Cortex of kidney (tissue), 1 donor: ENCODE measurements at places on chromosomes 12 and 14.

DNA sequence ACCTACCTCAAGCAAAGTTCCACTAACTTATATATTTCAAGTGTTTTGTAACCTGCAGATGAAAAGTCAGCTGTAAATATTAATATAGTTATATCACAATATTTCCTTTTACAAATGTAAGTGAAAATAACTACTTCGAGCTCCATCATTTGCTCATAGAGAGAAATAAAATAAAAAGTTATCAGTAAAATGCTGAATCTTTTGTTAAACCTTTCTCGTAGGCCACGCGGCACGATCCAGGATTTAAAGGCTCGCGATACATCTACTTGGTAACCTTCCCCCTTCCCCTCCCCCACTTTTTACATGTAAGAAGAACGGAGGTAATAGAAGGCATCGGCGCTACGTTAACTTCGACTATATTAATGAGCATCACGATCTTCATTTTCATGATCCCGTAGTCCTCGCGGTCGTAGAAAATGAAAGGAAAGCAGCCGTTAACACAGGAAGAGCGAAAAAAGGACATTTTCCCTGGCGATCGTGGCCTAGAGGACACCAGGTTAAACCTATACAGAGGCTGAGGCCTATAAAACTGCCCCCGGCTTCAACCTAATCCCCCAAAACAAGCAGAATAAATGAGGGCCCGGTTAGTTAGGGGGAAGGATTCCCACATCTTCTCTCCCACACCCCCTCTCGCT is 508 bp downstream of the HNRNPC start:
- no peak for DNase-seq

GRCh38 chr12:121611306-121611705 is 15.0 kb upstream of the ORAI1 start:
- DNase-seq, result no peak

DNA sequence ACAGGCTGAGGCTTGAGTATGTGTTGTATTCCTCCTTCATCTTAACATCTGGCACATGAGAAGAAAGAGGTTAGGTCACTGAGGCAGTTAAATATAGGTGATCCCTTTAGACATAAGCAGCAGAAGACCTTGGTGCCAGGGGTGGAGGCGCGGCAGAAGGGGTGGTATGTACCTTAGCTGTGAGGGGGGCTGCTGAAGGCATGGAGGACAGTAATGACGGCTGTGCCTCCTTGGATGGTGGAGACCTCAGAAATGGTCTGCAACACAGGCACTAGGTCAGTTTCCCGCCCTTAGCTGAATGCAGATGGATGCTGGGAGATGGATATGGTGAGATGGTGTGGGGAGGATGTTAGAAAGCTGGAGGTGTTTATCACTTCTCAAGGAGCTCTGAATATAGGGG is 1.5 kb upstream of the PNMA1 start:
- DNase-seq, result no peak

DNA sequence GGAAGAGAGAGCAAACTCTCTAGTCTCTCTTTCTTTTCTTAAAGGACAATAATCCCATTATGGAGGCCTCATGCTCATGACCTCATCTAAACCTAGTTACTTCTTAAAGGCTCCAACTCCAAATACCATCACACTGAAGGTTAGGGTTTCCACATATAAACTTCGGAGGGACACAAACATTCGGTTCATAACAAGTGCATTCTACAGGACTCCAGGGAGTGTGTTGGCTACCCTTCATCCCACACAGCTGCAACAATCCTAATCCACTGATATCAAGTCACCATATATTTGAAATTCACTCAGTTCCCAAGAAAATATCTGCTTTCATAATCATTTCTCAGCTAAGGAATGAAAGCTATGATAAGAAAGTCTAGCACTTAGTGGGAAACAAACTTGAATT is 265.9 kb upstream of the PLEKHG7 start:
- no peak for DNase-seq

- DNase-seq, result no peak
These were observed 14.6 kb upstream of the DNAL1 start for GRCh38 chr14:73630009-73630780.

DNA sequence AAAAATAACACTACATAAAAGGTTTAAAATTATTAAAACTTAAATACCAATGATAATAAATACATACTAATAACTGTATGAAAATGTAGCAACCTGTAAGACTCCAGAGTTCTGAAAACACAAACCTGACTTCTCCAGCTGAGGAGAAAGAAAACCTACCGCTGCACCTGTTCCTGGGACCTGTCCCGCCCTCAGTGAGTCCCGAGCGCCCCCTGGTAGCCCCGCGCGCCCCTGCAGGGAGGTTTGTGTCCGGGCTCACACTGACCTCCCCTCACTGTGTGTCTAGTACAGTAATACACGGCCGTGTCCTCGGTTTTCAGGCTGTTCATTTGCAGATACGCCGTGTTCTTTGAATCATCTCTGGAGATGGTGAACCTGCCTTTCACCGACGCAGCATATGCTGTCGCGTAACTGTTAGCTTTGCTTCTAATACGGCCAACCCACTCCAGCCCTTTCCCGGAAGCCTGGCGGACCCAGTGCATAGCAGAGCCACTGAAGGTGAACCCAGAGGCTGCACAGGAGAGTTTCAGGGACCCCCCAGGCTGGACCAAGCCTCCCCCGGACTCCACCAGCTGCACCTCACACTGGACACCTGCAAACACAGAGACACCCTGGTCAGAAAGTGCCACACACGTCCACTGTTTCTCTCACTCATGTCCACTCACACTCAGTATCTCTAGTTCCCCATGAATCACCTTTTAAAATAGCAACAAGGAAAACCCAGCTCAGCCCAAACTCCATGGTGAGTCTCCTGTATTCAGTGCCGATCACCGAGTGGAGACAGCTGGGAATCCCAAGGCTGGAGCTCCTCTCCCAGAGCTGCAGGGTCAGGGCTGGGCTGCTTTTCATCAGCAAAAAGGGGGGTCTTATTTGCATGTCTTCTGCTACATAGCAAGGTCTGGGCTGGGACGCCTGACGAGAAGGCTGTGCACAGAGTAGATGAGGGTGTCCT is 1276.3 kb downstream of the TMEM121 start:
- no peak for DNase-seq

DNA sequence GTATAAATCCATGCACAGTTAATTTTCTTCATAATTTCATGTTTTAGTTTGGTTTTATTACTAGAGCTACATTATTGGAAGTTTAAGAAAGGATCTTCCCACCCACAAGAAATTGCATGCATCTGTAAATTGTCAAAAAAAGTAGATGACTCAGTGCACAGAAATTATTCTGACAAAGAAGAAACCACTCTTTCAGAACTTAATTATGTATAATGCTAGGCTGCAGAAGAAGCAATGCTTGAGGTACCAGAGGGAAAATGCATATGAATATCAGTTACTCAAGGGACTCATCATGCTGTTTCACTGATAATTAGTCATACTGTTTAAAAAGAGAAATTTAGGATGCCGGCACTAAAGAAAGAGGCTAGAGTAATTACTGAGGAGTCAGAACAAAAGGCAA is 147.0 kb downstream of the SLC16A7 start:
- DNase-seq, result no peak

DNA sequence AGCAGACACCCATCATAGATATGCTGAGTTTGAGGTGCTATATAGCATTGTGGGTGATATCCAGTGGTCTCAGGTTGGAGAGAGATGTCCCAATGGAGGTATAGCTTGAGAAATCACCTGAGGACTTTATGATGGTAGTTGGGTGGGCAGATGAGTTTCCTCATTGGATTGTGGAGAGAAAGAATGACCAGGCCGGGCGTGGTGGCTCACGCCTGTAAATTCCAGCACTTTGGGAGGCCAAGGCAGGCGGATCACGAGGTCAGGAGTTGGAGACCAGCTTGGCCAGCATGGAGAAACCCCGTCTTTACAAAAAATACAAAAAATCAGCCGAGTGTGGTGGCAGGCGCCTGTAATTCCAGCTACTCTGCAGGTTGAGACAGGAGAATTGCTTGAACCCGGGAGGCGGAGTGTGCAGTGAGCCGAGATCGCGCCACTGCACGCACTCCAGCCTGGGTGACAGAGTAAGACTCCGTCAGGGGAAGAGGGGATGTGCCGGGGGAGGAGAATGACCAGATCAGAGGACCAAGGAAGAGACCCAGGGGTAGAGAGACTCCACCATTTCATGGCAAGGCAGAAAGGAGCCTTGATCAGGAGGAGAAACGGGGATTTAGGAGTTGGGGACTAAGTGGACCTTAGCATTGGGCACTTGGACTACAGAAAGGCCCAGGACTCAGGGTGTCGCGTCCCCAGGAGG is 757 bp upstream of the PCK2 start:
- no peak for DNase-seq
